ENCODE measurements at places on chromosomes 5 and 9.
A peak's percentile ranks its signal among the peaks of the same experiment; 100 is the strongest.

GRCh38 chr9:37302277-37302676, 120.2 kb upstream of the GRHPR start:
- DNase-seq = peak; percentile 30

DNA sequence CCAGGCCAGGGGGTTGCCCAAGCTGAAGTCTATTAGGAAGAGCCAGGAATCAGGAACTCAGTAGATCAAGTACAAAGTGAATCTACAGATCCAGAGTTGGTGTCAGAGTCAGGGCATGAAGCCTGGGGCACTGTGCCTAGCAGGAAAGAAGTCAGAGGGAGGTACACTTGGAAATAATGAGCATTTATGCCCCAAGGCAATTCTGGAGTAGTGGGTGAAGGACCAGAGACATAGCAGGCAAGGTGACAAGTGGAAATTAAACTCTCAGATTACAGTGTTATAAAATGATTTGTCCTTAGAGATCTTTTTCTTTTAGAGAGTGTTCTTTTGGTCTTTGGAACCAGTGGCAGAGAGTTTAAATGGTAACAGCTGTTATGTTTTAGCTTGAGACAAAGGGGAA, 138.0 kb downstream of the ADAMTSL1 start:
- DNase-seq = no peak

GRCh38 chr9:70868661-70869652, 252.5 kb downstream of the TRPM3 start:
- no peak for DNase-seq

- no peak for DNase-seq
Measured at GRCh38 chr9:36138496-36138895, 2.0 kb downstream of the GLIPR2 start.

GRCh38 chr5:131589510-131590348, 45.3 kb downstream of the RAPGEF6 start:
- DNase-seq = peak; percentile 40

DNA sequence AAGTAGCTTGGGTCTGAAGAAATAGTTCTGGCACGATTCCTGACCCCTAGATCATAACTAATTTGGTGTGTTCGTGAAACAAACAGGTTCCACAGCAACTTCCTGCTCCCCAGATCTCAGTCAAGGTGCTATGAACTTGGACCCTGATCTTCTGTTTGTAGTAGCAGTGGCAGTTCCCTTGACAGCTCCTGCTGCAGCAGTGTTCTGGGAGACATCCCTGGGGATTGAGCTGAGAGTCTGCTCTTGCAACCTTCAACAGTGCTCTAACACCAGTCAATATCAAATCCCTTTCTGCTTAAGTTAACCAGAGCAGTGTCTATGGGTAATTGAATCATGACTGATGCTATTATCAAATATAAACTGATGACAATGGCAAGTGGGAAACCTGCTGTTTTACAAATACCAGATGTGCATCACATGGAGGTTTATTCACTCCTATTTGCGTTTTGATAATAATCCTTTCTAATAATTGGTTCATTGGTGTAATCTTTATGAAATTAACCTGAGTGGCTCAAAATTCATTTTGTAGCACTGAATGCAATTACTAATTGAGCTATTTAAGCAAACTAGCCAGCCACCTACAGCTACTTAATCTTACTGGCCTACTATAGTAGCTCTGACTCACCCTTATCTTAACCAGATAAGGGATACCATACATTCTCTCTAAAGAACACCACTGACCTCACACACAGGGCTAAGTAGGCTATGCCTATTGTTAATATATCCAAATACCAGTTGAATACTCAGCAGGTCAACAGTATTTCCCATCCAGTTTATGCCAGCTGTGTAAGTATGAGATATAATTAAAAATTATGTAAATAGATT, 21.9 kb downstream of the KDM4C start:
- DNase-seq = no peak

DNA sequence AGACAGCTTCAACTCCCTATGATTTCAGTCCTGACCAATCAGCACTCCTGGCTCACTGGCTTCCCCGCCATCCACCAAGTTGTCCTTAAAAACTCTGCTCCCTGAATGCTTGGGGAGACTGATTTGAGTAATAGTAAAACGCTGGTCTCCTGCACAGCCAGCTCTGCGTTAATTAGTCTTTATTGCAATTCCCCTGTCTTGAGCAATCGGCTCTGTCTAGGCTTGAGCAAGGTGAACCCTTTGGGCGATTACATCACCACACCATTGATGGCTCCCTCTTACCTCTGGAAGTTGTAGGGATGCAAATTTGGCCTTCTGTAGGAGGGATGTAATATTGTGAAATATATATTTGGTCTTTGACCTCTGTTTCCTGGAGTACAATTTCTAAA, 2.9 kb upstream of the SLC23A1 start:
- DNase-seq = peak; percentile 26

GRCh38 chr9:133787754-133788025, 49.5 kb upstream of the SARDH start:
- DNase-seq = peak; percentile 40

DNA sequence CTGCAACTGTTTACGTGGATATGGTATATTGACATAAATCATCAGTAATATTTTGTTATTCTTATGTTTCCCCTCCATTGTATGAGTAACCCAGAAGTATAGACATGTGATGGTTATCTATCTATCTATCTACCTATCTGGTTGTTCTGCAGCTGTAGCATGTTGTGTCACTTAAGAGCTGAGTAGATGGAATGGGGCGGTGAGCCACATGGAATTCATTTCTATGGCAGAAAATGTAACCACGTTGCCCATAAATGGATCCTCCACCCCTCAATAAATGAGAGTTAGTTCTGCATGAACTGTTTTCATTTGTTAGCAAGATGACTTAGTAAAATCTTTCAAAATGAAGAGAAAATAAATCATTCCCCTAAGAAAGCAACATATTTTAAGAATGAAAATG, 553.2 kb downstream of the MAT2B start:
- no peak for DNase-seq

GRCh38 chr5:38734353-38734752, 111.5 kb upstream of the OSMR start:
- no peak for DNase-seq

DNA sequence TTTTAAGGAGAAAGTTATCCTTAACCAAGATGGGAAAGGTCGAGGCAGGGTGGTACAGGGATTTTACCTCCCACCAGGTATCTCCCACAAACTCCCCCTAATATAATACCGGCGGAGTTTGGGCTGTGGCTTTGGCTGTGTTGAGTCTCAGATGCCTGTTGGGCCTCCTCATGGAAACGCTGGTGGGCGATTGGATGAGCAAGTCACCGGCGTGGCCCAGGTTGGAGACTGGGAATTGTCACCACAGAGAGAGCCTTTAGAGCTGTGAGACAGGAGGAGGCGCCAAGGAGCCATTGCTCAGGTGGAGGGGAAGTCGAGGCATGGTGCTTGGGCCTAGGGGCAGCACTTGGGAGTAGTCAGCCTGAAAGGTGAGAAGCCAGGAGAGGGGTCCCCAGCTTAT, 3.4 kb upstream of the CAMSAP1 start:
- no peak for DNase-seq

DNA sequence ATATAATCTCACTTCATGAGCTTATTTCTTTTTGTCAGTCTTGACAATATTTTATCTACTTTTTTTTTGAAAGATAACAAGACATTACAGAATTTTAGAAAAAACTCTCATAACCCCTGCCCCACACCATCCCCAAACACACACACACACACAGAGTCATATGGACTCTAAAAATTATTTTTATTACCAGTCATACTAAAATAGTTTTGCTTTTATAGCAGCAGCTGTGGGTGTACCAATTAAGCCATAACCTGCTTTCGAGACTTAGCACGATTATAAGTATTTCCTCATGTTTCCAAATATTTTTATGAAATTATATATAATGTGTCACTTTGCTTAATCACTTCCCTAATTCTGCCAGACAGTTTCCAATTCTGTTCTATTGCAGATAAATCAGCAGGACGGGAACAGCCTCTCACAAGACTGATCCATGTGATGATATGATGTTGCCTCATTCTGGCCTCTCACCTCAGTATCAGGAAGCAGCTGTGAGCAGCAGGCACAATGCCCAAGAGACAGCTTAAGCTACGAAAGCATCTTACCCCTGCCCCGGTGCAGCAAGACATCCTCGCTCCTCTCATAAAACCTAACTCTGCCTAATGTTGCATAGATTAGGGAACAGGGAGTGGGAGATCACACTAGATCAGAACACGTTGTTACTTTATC, 7.0 kb downstream of the PDCL start:
- DNase-seq = peak; percentile 97

- DNase-seq = no peak
Measured at GRCh38 chr5:173736923-173737412, 120.5 kb upstream of the BOD1 start.

DNA sequence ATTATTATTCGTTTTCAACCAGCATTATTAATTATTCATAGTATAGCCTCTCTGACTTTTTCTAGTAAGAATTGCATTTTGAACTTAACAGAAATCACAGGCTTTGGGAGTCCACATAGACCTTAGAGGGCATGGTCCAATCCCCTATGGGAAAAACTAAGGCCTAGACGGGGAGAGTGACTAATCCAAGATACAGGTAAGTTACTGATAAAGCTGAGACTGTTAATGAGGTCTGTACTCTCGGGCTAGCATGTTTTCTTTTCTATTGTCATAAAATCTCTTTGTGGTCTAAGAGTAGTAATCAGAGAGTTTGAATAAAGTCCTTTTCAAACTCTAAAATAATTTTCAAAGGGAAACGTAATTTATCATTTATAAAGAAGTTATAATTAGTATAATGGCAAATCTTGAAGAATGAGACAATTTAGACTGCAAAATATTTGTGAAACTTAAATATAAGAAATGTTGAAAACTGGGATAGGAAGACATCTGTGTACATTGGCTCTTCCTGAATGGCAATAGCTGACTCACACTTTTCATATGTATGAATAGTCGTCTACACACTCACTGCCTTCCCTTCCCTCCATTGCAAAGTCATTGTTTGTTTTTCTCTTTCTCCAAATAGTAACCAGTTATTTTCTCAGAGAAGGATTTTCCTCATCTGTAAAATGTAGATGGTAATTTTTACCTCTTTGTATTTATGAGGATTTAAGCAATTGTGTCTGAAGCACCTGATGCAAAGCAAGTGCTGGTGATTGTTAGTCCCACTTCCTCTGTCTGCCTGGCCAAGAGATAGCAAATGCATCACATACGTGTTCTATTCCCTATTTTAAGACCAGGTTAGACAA, 207.9 kb upstream of the CD180 start:
- no peak for DNase-seq

- DNase-seq = no peak
Measured at GRCh38 chr9:96495341-96495740, 45.4 kb downstream of the HABP4 start.

DNA sequence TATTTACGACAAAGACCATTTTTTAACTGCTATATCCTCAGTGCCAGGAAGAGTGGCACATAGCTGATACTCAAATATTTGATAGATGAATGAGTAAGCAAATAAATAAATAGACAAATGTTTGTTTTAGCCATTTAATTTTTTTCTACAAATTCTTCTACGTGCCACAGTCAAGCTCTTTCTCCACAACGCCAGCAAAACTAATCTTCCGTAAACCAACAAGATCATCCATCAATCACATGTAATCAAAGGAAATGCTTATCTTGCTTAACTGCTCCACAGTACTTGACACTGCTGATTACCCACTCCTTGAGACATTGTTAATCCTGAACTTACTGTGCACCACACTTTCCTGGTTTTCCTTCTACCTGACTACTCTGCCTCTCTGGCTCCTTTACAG, 136.7 kb downstream of the EDIL3 start:
- no peak for DNase-seq

GRCh38 chr5:56317923-56318561, 84.9 kb upstream of the ANKRD55 start:
- DNase-seq = no peak

GRCh38 chr5:176640616-176641015, 6.7 kb upstream of the TSPAN17 start:
- DNase-seq = no peak

- no peak for DNase-seq
Measured at GRCh38 chr9:105311306-105311705, 66.9 kb downstream of the SLC44A1 start.

GRCh38 chr5:6586647-6587042, 46.2 kb downstream of the NSUN2 start:
- DNase-seq = no peak

- peak; percentile 81 for DNase-seq
Measured at GRCh38 chr9:111253742-111254437, 76.1 kb downstream of the OR2K2 start.

DNA sequence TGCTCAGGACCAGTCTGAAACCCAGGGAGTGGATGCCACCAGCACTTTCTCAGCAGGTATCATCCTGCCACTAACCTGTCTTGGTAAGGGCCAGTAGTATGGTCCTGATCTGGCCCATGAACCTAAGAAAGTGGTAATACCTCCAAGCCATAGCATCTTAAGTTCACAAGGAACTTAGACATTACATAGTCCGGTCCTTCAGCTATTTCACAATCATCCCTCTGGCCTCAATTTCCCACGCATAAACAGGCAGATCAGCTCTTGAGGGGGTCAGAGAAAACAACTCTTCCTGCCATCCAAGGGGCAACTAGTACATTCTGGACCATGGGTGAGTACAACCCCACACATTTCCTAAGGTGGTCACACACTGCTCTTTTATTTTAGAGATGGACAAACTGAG, 88.2 kb downstream of the PPIC start:
- no peak for DNase-seq

DNA sequence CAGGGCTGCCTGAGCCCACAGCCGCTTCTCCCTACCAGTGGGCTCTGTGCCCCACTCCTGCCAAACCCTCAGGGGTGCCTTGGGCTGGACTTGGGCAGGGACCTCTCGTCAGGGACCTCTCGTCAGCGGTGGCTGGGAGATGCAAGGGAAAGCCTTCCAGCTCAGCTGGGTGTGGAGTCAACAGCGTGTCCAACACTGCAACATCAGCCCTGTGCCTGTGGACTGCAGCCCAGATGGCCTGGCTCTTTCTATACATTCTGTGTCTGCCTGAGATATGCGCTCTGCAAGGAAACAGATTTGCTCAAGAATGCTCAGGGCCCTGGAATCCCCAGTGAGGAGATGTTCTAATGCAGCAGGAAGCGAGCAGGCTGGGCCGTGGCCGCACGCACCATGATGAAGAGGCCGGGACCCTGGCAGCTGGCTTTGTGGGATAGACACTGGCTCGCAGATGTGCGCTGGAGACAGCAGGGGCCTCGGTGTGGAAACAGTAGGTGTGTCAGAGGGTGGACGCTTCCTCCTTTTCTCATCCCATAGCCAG, 85.0 kb upstream of the COL5A1 start:
- DNase-seq = no peak

GRCh38 chr9:1532171-1532570, 482.0 kb downstream of the DMRT2 start:
- DNase-seq = no peak

- DNase-seq = no peak
Measured at GRCh38 chr5:83270311-83270710, 193.0 kb downstream of the XRCC4 start.

GRCh38 chr9:1461812-1462211, 411.7 kb downstream of the DMRT2 start:
- DNase-seq = no peak

- no peak for DNase-seq
Measured at GRCh38 chr5:142263346-142263745, 61.5 kb downstream of the SPRY4 start.

GRCh38 chr9:98085058-98085457, 28.5 kb downstream of the NANS start:
- DNase-seq = no peak

Measured in inflammatory macrophage treated with lipopolysaccharide for 4 hours (primary cell).